ENCODE measurements at places on chromosomes 11 and 22. TPM values are rescaled to one million over a fixed set of nuclear protein-coding genes. Genes with fewer than 3 reads are reported as not detected.

- DNase-seq, result peak; percentile 62
Measured at GRCh38 chr11:117584056-117584830, 212.8 kb downstream of the DSCAML1 start.

GRCh38 chr11:133243832-133244231 is 288.5 kb downstream of the OPCML start:
- DNase-seq, result no peak

DNA sequence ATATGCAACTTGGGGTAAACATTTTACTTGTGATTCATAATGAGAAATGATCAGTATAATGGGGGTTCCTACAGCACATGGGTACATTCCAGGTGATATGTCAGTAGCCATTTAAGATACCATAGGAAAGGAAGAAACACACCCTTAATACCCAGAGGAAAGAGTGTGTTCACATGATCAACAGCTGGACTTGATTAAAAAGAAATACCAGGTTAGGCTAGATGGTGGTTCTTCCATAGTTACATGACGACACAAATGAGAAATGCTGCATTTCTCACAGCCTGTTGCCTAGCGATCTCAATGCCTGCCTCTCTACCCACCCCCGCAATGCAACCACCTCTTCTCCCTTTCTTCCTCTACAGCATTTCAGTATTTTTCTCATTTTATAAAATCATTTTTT is 96.8 kb downstream of the TTC28 start:
- DNase-seq, result no peak

GRCh38 chr11:71452199-71453036 is 585 bp upstream of the NADSYN1 start:
- DNase-seq, result peak; percentile 65

- no peak for DNase-seq
Measured at GRCh38 chr11:128057786-128058395, 529.5 kb downstream of the ETS1 start.

DNA sequence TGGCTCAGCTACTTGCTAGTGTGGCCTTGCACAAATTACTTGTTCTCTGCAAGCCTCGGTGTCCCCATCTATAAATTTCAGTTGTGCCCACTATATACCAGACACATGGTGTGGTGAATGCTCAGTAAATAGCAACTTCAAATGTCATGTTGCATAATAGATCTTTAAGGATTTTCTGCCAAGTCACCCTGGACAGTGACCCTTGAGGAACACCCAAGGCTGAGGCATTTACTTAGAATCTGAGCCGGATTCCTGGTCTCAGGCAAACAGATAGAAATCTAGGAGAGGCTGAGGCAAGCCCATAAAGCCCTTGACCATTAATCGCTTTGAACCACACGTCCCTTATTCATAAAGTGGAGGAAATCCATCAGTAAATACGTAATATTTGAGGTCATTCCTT is 9.7 kb downstream of the TEAD1 start:
- DNase-seq, result no peak

Gene CARD16
- 18.0 TPM for total RNA-seq

Gene ASPHD2
- 33.3 TPM for total RNA-seq

- DNase-seq, result no peak
Measured at GRCh38 chr11:87251560-87251959, 213.8 kb downstream of the TMEM135 start.

Gene CASP12
- not detected for total RNA-seq

DNA sequence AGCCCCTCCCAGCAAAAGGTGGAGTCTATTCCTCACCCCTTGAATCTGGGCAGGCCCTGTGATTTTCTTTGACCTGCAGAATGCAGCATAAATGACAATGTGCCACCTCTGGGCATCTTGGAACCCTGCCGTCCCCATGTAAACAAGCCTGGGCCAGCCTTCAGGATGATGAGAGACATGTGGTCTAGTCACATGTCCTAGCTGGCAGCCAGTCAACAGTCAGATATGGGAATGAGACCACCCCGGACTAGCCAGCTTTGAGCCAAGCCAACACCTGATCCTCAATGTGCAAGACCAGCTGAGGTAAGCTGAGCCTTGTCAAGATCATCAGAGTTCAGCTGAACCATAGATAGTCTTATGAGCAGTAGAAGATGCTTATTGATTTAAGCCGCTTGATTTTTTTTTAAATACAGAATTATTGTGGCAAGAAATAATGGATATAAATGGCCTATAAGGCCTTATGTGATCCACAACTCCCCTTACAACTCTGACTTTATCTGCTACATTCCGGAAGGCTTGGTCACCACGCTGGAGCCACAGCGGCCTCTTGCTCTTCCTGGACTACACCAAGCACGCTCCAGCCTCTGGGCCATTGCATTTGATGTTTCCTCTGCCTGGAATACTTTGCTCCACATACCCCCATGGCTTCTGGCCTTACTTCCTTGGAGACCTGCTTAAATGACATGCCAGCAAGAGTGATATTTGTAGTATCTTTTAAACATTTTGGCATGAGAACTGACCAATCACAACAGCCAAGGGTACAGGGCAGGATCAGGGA is 225.9 kb upstream of the SESN3 start:
- DNase-seq, result no peak
